MV-4-11 (cell line): ENCODE measurements at places on chromosomes 3 and 15.

DNA sequence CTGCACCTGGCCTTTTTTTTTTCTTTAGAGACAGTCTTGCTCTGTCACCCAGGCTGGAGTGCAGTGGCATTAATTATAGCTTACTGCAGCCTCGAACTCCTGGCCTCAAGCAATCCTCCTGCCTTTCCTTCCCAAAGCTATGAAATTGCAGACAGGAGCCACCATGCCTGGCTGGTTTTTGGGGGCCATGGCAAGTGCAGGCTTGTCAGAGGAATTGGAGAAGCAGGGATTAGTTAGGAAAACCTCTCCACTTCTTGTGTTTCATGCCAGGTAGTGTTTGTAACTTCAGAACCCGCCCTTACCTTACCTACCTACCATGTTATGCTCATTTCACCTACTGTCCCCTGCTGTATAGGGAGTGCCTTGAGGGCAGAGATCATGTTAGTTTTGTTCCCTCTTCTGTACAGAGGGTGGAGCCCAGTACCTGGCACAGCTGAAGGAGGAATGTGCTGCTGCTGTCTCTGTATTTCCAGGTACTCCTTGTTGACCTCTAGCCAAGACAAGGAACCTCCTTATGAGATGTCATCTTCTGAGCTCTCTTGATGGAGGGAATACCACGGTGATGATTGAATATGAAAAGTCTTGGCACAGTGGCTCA is 43.8 kb downstream of the TRAK1 start:
- no peak for DNase-seq

DNA sequence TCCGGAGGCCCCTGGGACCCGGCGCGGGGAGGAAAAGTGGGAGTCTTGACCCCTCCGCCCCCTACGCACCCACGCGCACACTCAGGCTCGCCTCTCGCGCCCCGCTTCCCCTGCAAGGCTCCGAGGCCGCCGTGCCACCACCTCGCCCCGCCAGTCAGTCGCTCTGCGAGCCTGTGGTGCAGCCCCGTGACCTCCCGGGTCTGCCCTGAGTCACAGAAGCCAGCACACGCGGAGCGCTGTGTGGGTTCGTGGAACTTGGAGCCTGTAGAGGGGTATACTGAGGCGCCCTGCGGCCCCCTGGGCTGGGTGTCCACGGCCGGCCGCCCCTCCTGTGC is 380 bp upstream of the ALS2CL start:
- peak; percentile 4 for DNase-seq

- peak; percentile 10 for DNase-seq
Measured at GRCh38 chr3:29513236-29513635, 232.4 kb downstream of the RBMS3 start.

GRCh38 chr3:38969317-38970235 is 82.2 kb downstream of the SCN11A start:
- no peak for DNase-seq

- no peak for DNase-seq
Measured at GRCh38 chr3:177833332-177833731, 636.0 kb upstream of the TBL1XR1 start.

- DNase-seq, result no peak
Measured at GRCh38 chr3:5437296-5437782, 249.8 kb downstream of the EDEM1 start.
